Glutamatergic neuron (in vitro differentiated cells): ENCODE measurements at places on chromosomes 4 and X. TPM values are rescaled to one million over a fixed set of nuclear protein-coding genes. Genes with fewer than 3 reads are reported as not detected.

- DNase-seq = no peak
These were observed 2.2 kb downstream of the CLCN3 start for GRCh38 chr4:169622566-169622965.

DNA sequence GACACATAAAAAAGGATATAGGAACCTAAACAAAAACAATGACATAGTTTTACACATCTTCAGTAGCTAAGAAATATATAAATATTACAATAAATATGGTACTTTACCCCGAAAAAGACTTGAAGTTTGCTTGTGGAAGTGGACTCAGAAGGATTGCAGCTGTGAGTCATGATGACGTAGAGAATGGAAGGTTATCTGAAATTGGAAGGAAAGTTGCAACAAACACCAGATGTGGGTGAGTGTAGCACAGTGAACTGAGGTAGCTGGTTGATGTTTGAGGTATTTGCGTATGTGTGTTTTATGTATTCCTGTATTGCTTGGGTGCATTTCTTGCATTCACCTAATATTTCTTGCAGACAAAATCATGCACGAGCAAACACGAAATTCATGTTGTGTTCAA, 113.0 kb downstream of the ARX start:
- no peak for DNase-seq

- DNase-seq = no peak
These were observed 341.7 kb upstream of the FAT1 start for GRCh38 chr4:187065396-187065795.

- DNase-seq = no peak
These were observed 34.8 kb downstream of the PLAC1 start for GRCh38 chrX:134623293-134624045.

GRCh38 chr4:7430965-7431695, 3.6 kb downstream of the PSAPL1 start:
- DNase-seq = no peak

GRCh38 chrX:56468441-56468840, 95.0 kb upstream of the UBQLN2 start:
- no peak for DNase-seq

GRCh38 chr4:151031831-151032605, 16.9 kb upstream of the LRBA start:
- DNase-seq = no peak

GRCh38 chr4:146098978-146099377, 76.5 kb upstream of the LSM6 start:
- DNase-seq = no peak

DNA sequence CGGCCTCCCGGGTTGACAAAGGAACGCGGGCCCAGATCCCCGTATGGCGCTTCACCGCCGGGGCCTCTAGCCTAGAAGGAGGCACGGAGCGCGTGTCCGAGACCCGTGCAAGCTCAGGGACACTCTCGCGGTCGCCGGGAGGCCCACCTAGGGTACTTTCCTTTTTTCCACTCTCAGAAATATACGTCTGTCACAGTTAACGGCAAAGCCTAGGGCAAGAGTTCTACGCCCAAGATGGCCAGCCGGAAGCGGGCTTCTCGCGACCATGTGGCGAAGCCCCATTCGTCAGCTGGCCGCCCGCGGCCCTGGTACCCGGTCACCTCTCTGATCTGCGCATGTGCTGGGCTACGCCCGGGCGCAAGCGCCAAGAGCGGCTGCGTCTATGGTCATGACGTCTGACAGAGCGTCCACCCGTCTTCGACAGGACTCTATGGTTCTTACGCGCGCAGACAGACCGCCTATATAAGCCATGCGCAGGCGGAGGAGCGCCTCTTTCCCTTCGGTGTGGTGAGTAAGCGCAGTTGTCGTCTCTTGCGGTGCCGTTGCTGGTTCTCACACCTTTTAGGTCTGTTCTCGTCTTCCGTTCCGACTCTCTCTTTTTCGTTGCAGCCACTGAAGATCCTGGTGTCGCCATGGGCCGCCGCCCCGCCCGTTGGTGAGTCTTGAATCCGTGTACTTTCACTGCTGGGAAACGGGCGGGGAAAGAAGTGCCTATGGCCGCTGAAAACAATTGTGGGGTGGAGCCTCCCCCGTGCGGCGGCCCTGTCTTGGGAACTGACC, at the start of gene RPL10:
Gene RPL10 (plus strand): TSS at position 490 of the 780 bp plus-strand sequence. CDS start 143 bp downstream, at position 633.
- peak; percentile 90 for DNase-seq

- DNase-seq = no peak
These were observed 750.5 kb upstream of the POU3F4 start for GRCh38 chrX:82757614-82758013.

- DNase-seq = no peak
These were observed 7.2 kb upstream of the MRFAP1 start for GRCh38 chr4:6633091-6633906.

- DNase-seq = no peak
These were observed 4.0 kb downstream of the MFAP3L start for GRCh38 chr4:170022211-170022610.

DNA sequence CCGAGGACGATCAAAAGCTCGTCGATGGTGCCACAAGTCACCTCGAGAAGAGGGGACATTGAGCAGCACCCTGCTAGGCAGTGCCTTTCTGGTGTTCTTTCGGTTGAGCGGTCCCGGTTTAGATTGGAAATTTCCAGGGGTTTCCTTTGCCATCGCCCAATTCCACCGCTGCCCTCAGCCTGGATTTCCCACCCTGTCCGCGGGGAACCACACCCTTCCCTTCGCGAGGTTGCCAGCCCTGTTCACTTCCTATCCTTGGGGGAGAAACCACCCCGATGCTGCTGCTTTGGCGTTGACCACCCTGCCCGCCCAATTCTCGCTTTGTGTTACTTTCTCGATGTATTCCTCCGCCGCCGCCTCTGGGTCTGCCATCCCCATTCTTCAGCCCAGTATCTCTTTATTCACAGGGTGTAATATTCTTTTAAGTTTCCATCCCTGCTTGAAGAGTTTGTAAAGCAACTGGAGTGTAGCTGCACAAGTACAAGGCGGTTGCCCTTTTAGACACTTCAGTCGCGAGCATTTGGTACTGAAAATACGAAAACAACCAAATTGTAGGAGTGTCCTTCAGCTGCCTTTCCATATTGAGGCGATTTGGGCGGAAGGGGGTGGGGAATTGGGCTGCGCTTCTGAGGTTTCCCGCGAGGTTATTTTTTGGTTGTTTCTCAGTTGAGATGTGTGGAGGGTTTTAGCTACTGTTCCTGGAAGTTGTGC, 1.1 kb downstream of the OGT start:
- DNase-seq = peak; percentile 41

GRCh38 chr4:144480068-144480467, 165.9 kb upstream of the HHIP start:
- DNase-seq = no peak

- DNase-seq = peak; percentile 91
These were observed at the start of gene LDOC1 for GRCh38 chrX:141176586-141177451. Gene LDOC1, minus strand, starts transcription at chrX:141177129. Its CDS starts 108 bp downstream, at chrX:141177021.

GRCh38 chrX:15781961-15782699, 8.2 kb upstream of the ZRSR2 start:
- no peak for DNase-seq

AFAP1 gene
- 528 TPM for total RNA-seq

GAGE12D gene
- not detected for total RNA-seq

ADGRG2 gene
- total RNA-seq = 0.39 TPM

DCAF12L2 gene
- 0.51 TPM for total RNA-seq

SPON2 gene
- total RNA-seq = 769 TPM

EREG gene
- total RNA-seq = not detected

TMEM271 gene
- total RNA-seq = 22.7 TPM

UGT2B11 gene
- not detected for total RNA-seq

TCEAL8 gene
- total RNA-seq = 48.6 TPM

CNKSR2 gene
- 18.5 TPM for total RNA-seq
